ENCODE measurements at places on chromosomes 12 and 14. TPM values are rescaled to one million over a fixed set of nuclear protein-coding genes. Genes with fewer than 3 reads are reported as not detected.

The NUMB gene
- 14.2 TPM for total RNA-seq

The LHX5 gene
- total RNA-seq: not detected

The GPR84 gene
- total RNA-seq: 0.16 TPM

The RTL1 gene
- 0.05 TPM for total RNA-seq

The VTI1B gene
- 42.4 TPM for total RNA-seq

The PPP1R1A gene
- not detected for total RNA-seq

The ADSS1 gene
- 2.9 TPM for total RNA-seq

The LMNTD1 gene
- total RNA-seq: 0.30 TPM

The TSPAN19 gene
- total RNA-seq: 0.49 TPM

The EML5 gene
- total RNA-seq: 2.8 TPM

The KRT74 gene
- total RNA-seq: not detected

The HOXC5 gene
- 0.19 TPM for total RNA-seq

The CLEC1B gene
- not detected for total RNA-seq

The TRIM9 gene
- total RNA-seq: 6.0 TPM

The OVCH1 gene
- not detected for total RNA-seq

The OLR1 gene
- total RNA-seq: not detected

The SERPINA3 gene
- 357 TPM for total RNA-seq

The MYO1H gene
- not detected for total RNA-seq

The PLEKHD1 gene
- total RNA-seq: 0.05 TPM

The KLHL28 gene
- 3.7 TPM for total RNA-seq

The SOAT2 gene
- not detected for total RNA-seq

The NRIP2 gene
- not detected for total RNA-seq

The BEGAIN gene
- 3.1 TPM for total RNA-seq

The FMNL3 gene
- total RNA-seq: 25.5 TPM

The COA8 gene
- total RNA-seq: 14.6 TPM

The TGM1 gene
- total RNA-seq: 1.1 TPM

The SLC17A8 gene
- total RNA-seq: not detected

The IFNG gene
- not detected for total RNA-seq

The RAD9B gene
- 0.24 TPM for total RNA-seq

The SSPN gene
- total RNA-seq: not detected

The FAM90A1 gene
- total RNA-seq: 0.61 TPM

The LUM gene
- 0.83 TPM for total RNA-seq

The TAS2R50 gene
- total RNA-seq: 0.48 TPM

The SYNJ2BP gene
- 10.3 TPM for total RNA-seq

The AJUBA gene
- total RNA-seq: 64.3 TPM

The ARHGAP9 gene
- total RNA-seq: 2.2 TPM

The GPR68 gene
- not detected for total RNA-seq

The SPIC gene
- total RNA-seq: not detected

The ZFC3H1 gene
- 38.9 TPM for total RNA-seq

The SIX4 gene
- 7.5 TPM for total RNA-seq

The DEPDC4 gene
- 0.66 TPM for total RNA-seq

The GLIPR1L1 gene
- not detected for total RNA-seq

The TMEM121 gene
- 15.5 TPM for total RNA-seq

The KRT72 gene
- total RNA-seq: not detected

The KRT82 gene
- total RNA-seq: not detected

The GUCY2C gene
- total RNA-seq: not detected

The CKB gene
- 161 TPM for total RNA-seq

The C14orf93 gene
- total RNA-seq: 11.6 TPM

The VDR gene
- total RNA-seq: 10.1 TPM

All from A375 (cell line).